ENCODE measurements at places on chromosomes 3 and 15.
A peak's percentile ranks its signal among the peaks of the same experiment; 100 is the strongest.

- DNase-seq: no peak
Measured at GRCh38 chr3:100927775-100928174, 65.4 kb downstream of the ABI3BP start.

DNA sequence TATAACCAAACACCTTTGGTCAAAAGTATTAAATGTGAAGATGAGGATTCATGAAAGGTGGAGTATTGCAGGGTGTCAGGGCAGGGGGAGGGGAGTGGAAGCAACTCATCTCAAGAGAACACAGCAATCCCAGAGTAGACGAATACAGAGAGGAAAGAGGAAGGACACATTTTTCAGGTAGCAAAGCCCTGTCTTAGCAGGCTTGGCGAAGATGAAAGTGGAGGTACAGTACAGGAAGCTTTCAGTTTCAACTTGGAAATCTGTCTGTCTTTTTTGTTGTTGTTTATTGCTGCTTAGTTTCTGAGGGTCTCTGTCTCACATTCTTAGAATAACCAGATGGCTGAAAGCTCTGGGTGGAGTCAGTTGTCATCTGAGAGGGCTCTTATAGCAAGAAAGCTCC, 80.8 kb upstream of the GPR149 start:
- DNase-seq: no peak

GRCh38 chr15:71430782-71431181, 315.5 kb downstream of the THSD4 start:
- DNase-seq: no peak

GRCh38 chr15:62187910-62188309, 22.8 kb upstream of the C2CD4B start:
- DNase-seq: no peak

DNA sequence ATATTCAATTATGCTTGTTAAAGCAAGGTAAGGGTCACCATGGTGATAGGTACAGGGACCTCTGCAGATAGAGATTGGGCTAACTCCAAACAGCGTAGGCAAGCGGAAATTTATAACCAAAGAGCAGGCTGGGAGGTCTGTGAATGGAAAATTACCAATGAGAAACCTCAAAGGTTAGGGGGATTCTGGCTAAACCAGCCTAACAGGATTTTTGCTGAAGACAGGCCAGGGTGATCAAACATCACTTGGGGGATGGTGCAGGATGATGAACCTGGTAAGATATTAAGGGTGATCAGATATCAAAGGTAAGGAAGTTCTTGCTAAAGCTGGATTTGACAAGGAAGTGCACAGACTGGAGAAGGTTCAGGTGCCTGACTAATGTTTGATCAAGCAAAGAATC, 35.3 kb upstream of the SNRPN start:
- no peak for DNase-seq

DNA sequence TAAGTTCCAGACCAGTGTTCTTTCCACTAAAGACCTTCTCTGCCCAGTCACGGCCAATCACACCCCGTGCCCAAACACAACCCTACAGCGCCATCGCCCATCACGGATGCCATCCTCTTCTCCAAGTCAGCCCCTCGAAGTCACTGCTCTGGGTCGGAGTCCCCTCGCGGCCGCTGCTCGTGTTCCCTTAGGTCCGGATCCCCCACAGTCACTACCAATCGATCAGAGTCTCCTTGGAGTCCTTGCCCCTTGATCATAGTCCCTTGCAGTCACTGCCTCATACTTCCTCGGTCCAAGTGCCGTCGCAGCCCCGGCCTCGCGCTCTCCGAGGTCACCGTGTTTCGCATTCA, 461 bp downstream of the PCYT1A start:
- DNase-seq: peak; percentile 39

DNA sequence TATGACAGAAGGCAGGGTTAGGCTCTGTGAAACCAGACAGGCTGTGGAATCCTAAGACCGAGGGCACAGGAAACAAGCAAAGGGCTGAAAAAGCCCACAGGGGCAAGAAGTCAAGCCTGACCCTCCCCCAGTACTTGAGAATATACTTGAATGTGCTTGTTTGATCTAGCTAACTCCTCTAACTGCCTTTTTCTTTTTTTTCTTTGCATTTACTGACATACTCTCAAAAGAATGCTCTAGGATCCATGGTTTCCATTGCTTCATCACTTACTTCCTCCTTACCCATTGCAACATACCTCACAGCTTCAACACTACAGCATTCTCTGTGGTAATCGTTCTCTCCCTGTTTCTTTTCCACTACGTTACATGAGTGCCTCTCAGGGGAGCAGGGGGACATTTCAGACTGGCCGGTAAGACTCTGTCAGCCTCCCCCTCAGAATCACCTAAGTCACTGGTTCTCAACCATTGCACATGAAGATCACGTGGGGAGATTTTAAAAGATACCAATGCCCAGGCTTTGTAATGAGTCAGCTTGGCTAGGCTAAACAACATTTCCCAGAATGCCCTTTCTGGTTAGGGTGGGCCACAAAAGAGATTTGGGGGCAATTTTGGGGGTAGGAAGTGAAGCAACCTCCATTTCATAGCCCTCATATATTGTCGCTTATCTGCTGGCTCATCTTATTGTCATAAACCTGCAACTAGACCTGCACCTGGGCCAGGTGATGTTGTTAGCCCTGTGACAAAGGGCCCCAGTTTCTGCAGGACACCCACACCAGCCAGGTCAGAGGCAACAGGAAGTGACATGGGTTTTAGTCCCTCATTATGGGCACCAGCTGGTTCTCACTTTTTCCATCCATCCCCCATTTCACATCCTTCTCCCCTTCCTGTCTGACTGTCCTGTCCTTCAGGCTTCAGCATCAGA, 24.6 kb upstream of the RSL24D1 start:
- no peak for DNase-seq

- DNase-seq: no peak
Measured at GRCh38 chr15:73856458-73857192, 16.7 kb upstream of the TBC1D21 start.

DNA sequence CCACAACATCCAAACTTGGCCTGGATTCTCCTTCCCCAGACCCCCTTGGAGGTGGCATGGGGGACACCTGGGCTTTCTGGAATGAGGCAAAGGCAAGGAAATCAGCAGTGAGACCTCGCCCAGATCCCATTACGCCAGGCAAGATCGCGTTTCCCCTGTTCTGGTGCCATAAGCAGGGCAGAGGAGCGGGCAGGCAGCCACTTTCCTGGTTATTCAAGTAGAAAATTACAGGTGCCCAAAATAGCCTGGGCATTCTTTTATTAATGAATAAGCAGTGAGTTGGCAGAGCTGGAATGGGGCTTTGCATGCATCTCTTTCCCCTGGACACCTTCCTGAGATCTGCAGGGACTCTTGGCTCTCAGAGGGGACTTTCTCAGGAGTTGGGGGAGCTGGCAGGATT, 31.5 kb upstream of the FAM107A start:
- peak; percentile 35 for DNase-seq

- peak; percentile 68 for DNase-seq
Measured at GRCh38 chr3:146160321-146160963, 542 bp downstream of the PLOD2 start.

- DNase-seq: no peak
Measured at GRCh38 chr3:42120866-42121265, 29.7 kb downstream of the TRAK1 start.

GRCh38 chr3:172177046-172177445, 137.7 kb downstream of the FNDC3B start:
- DNase-seq: no peak

- DNase-seq: no peak
Measured at GRCh38 chr15:25783607-25784540, 79.3 kb downstream of the ATP10A start.

GRCh38 chr15:64560501-64560900, 100.1 kb downstream of the ZNF609 start:
- no peak for DNase-seq

GRCh38 chr3:58064923-58065638, 56.9 kb downstream of the FLNB start:
- no peak for DNase-seq

GRCh38 chr3:144852999-144853398, 881.4 kb downstream of the DIPK2A start:
- no peak for DNase-seq

DNA sequence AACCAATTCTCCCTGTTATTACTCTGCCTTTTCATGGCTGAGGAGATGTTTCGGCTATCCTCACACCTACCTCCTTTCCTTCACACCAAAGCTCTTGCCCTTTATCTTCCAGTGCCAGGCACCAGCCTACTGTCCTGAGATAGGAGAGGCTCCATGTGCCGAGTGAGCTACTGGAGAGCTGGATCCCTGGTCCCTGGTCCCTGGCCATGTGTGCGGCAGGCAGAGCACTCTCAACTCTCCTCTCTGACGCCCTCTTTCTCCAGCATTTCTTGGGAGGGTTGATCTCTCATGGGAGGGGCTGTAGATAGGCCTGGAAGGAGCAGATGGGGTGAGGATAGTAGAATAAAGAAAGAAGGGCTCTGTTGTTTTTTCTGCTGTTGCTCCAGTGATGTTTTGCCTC, 277.1 kb upstream of the UMPS start:
- no peak for DNase-seq

GRCh38 chr15:45921376-45921775, 286.5 kb downstream of the SQOR start:
- DNase-seq: no peak

GRCh38 chr3:169907476-169907875, 3.9 kb upstream of the SAMD7 start:
- no peak for DNase-seq

DNA sequence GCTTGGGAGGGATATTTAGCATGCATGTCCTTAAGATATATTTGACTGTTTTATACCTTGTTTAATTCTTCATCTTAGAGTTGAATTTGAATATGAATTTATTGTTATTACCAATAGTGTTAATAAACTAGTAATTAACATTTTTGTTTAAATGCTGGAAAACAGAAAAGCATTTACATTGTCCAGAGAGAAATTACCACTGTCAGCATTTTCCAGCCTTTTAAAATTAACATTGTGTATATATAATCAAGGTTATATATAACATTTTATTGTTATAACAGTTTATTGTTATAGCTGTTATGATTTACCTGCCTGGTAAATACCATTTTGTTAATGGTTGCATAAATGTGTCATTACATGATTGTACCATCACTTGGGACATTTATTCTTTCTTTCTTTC, 8.0 kb upstream of the P4HTM start:
- no peak for DNase-seq

GRCh38 chr3:102480139-102480538, 45.3 kb downstream of the ZPLD1 start:
- DNase-seq: no peak

DNA sequence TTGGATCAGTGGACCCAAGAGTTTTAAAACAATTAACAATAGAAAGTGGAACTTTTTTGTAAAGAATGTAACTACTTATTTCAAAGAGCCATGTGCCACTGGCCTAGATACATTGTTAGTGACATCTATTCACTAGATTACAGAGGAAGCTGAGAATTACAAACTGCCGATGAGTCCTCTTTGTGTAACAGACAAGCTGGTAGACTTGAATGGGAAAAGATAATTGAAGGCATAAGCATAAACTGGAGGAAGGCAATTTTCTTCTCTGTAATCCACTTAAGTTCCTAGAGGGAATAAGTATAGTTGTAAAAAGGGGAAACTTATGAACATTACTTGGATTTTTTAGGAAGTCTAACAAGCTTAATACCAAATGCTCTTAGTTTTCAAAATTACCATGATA, 15.1 kb downstream of the THUMPD3 start:
- DNase-seq: no peak

GRCh38 chr3:17151598-17152373, 267.0 kb downstream of the PLCL2 start:
- no peak for DNase-seq

- no peak for DNase-seq
Measured at GRCh38 chr3:97991293-97991682, 19.1 kb upstream of the RIOX2 start.

GRCh38 chr3:48142316-48142870, 45.8 kb downstream of the CDC25A start:
- no peak for DNase-seq

GRCh38 chr15:58875343-58875742, 58.1 kb downstream of the SLTM start:
- DNase-seq: no peak

- DNase-seq: no peak
Measured at GRCh38 chr15:97126553-97127233, 796.2 kb downstream of the NR2F2 start.
